ENCODE measurements at places on chromosomes 7 and 10. TPM values are rescaled to one million over a fixed set of nuclear protein-coding genes. Genes with fewer than 3 reads are reported as not detected.

DNA sequence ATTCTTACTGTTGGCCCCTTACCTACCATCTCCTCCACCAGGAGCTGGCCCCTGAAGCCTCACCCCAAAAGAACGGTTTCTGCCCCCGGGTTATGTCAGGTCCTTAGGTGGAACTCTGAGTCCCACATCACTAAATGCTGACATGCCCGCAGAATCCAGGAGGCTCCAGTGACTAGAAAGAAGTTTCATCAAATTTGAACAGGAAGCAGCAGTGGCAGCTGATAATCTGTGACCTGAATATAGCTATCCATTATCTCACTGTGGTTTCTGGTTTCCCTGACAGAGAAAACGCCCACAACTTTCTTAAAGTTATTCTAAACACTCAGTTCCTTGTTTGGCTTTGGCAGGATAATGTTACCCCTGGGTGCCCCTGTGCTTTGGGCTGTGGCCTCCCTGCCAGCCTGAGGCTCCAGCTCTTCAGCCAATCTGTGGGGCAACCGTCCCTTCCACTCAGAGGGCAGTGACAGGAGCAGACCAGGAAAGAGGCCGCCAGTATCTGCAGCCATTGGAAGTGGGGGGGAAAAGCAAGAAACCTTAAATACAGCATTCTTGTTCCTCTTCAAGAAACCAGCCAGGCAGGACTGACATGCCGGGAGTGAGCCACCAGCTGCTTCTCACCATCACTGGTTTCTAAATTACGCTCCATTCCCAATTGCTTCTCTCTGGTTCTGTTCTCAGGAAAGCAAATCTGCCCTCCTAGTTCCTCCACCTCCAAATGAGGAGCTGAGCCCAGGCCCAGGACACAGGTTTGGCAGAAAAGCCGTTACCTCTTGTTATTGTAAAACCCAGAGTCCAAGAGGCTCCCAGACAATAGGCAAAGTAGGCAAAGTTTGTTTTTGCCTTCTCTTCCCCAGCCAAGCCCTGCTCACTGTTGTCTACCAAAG, 41.2 kb upstream of the VCL start:
- DNase-seq: peak; percentile 89

GRCh38 chr7:92588561-92588960, 1.6 kb downstream of the FAM133B start:
- DNase-seq: no peak

DNA sequence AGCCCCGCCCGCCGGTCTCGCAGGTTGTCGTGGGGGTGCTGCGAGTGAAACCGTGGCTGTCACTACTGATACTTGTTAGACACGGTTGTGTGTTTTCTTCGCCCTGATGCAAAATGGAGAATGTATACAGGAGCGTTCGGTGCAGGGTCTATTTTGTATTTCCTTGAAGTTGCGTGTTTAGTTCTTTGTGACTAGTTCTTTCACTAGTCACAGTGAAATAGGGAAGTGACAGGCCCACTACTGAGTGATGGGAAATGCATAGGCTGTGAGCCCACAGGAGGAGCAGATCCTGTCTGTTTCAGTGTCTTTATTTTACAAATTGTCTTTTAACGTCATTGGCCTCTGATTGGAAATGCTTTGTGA, 675 bp downstream of the ABRAXAS2 start:
- no peak for DNase-seq

- DNase-seq: no peak
Observed at GRCh38 chr10:77504196-77504872, 133.3 kb downstream of the KCNMA1 start.

- DNase-seq: no peak
Observed at GRCh38 chr10:132196178-132197113, 9.7 kb downstream of the DPYSL4 start.

GRCh38 chr7:141559961-141560360, 8.8 kb downstream of the AGK start:
- no peak for DNase-seq

DNA sequence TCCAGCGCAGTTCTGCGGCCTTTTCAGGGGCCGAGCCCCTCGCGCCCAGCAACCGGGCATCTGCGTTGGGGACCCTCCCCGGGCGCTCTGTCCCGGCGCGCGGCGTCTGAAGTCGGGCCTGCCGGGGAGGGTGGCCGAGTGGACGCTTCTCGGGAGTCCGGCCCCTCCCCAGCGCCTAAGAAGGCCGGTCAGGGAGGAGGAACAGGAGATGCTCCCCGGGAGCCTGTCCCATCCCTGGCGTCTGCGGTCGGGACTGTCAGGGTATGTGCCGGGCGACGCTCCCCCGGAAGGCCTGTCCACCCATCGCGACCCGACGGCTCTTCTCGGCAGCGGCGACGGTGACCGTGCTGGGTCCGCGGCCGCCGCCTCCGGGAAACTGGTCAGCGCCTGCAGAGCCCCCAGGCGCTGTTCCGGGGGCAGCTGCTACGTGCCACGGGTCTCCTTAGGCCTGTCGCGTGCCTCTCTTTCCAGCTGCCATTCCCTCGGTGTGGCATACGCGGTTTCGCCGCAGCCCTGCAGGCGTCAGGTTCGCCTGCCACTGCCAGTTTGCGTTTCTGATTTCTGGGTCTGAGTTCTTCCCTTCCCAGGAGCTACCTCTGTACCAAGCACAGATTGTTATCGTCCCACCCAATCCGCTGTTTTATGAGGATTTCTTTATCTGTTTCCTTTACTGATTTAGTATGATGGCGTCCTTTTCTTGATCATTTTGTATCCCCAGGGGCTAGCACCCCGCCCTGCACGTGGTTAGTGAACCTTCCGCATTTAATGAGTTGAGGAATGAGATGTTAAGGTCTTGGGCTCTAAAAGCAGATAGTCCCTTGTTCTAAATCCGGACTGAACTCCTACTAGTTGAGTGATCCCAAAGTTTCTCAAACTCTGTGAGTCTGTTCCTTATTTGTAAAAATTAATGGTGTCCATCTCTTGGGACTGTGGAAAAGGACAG, 782 bp downstream of the IFIT5 start:
- DNase-seq: peak; percentile 31

DNA sequence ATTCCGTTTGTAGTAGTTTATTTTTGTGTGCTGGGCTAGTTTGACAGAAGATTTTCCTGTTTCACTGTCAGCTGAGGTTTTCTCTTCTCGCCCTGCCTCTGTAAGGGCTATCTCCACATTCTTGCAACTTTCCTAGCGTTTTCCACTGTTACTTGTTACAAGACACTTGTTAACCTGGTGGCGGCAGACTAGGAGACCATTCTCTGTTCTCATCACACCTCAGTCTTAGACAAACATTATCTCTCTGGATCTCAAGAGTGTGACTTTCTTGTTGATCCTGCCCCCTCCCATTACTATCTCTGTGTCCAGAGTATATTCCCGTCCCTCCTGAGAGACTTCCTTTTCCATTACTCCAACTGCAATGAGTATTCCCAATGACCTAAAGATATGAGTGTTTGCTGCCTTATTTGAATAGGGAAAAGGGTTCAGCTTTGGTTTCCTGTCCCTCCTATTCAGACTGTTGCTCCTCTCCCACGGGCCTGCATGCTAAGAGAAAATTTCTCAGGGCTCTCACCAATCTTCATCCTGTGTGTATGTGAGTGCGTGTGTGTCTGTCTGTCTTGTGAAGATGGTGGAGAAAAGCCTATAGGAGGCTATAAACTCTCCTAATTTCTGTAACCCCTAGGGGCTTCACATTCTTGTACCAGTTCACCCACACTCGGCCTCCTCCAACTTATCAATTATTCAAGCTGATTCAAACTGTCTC, 722.4 kb upstream of the POT1 start:
- DNase-seq: no peak

- no peak for DNase-seq
Observed at GRCh38 chr7:27053153-27053552, 42.6 kb downstream of the HOXA1 start.

The ZFYVE27 gene
- total RNA-seq: 13.1 TPM

DNA sequence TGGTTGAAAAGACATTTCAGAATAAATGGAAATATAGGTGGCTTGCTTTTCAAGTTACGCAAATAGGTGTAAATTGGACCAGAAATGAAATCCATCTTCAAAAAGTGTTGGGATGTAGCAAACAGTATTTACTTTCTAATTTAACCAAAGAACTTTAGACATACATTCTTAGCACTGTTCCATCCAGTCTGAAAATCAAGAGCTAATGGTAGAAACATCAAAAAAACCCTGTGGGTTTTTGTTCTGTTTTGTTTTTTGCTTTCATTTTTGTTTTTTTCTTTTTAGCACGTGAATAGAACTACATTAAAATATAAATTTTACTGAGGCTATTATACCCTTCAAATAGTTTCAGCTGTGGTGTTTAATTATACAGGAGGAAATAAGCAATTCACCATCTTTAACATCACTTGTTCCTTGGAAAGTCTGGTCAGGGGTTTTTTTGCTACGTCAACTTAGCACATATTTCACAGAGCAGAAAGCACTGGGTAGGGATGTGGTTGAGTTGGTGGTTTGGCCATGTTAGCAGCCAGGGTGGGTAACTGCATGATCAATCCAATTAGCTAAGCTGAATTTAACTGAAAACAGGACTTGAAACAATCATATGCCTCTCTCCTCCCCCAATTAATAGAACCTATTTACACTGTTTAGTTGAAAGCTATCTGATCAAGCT, 275.4 kb upstream of the PFKP start:
- DNase-seq: no peak

DNA sequence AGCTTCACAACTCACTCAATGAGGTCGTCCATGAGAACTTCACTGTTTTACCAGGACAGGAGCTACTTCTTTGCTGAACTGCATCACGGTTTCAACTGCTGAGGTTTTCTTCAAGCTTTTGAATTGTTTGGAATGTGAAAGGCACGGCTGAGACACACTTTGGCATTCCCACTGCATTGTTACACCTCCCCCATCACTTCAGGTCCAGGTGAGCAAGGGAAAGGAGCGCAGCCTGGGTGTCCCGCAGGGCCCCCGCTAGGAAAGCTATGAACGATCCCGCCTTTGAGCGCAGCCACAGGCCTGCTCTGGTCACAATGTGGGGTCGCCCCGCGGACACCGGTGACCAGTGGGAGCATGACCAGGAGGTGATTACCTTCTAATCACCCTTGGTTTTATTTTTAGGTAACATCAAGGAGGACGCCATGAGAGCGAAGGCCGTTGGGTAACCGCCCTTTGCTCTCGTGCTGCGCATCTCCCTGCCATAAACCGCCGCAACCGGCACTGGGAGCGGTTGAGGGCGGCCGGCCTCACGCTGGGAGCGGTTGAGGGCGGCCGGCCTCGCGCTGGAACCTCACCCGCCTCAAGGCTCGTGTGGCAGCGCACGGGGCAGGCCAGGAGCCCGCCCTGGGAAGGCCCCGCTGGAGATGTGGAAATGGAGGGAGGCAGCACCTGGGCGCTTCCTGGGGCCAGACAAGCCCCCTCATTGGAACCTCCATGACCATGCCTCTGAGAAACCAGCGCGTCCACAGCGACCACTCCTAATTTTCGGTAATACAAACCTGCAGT, 50.9 kb upstream of the SGMS1 start:
- no peak for DNase-seq

GRCh38 chr7:144531181-144531580, 127.7 kb upstream of the NOBOX start:
- no peak for DNase-seq

DNA sequence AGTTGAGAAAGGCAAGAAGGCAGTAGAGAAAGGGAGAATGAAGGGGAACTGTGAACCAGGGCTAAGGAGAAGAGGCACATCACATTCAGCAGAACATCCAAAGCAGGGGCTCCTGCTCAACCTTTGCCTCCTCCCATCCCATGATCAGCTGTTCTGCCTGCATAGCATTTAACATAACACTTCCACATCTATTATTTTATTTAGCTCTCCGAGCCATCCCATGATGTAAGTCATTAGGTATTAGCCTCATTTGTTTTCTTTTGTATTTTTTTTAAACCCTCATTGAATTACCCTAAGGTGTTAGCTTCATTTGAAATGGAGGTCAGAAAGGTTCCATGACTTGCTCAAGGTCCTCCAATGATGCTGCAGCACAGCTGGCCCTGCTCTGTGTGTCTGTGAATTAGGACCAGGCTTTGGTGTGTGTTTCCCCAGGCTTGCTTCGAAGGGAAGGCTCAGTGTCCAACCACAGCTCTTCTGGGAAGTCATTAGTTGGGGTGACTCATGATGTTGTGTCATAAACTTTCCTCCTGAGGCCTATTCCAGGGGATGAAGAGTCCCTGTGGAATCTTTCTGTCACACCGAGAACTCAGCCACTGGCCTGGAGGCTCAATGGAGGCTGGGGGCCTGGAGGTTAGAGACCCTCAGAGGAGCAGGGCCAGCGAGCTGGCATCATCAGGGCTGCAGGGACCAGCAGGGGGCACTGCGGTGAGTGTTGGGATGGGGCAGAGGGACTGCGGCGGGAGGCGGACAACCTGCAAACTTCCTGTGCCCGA, 16.5 kb downstream of the NPFFR1 start:
- DNase-seq: peak; percentile 90

The PDIA4 gene
- total RNA-seq: 318 TPM

The FAM24B gene
- total RNA-seq: 5.1 TPM

The GPNMB gene
- 112 TPM for total RNA-seq

- no peak for DNase-seq
Observed at GRCh38 chr7:81937091-81937490, 167.2 kb upstream of the HGF start.

- DNase-seq: no peak
Observed at GRCh38 chr10:129966889-129967578, 3.0 kb upstream of the EBF3 start.

- peak; percentile 59 for DNase-seq
Observed at GRCh38 chr7:1937252-1937605, 267.2 kb downstream of the ELFN1 start.

GRCh38 chr7:125727215-125727614, 797.6 kb upstream of the POT1 start:
- no peak for DNase-seq

The SUMF2 gene
- 206 TPM for total RNA-seq

The PPRC1 gene
- 14.7 TPM for total RNA-seq

GRCh38 chr7:42932811-42933591, 825 bp downstream of the MRPL32 start:
- no peak for DNase-seq

DNA sequence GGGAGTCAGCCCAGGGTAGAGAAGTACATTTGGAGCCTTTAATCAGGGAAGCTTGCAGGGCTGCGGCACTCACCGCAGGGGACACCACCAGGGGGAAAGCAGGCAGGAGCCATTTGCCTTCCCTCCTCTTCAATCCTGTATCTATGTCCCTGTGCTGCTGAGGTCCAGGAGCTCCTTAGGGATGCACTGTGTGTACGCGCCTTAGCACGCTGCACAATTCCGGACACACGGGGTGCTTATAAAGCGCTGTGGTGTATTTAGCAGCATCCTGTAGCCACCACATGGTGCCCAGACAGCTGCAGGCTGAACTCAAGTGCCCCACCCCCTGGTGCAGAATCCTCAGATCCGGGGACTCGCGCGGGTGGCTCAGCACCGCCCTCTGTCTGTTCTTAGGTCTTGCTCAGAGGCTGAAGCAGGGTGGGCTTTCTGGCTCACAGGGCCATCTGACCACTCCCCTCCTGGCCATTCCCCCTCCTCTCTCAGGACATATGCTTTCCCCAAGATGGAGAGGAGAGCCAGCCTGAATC, 421.4 kb downstream of the SDK1 start:
- DNase-seq: no peak

GRCh38 chr10:44011603-44011981, 362.9 kb upstream of the ZNF32 start:
- no peak for DNase-seq

The INMT gene
- total RNA-seq: 0.66 TPM

The CLRN3 gene
- not detected for total RNA-seq

The CLCN1 gene
- total RNA-seq: not detected

The LRRC18 gene
- total RNA-seq: 0.06 TPM

GRCh38 chr7:133662276-133662675, 409.4 kb downstream of the EXOC4 start:
- no peak for DNase-seq
